ENCODE measurements at places on chromosomes 7 and 10.

DNA sequence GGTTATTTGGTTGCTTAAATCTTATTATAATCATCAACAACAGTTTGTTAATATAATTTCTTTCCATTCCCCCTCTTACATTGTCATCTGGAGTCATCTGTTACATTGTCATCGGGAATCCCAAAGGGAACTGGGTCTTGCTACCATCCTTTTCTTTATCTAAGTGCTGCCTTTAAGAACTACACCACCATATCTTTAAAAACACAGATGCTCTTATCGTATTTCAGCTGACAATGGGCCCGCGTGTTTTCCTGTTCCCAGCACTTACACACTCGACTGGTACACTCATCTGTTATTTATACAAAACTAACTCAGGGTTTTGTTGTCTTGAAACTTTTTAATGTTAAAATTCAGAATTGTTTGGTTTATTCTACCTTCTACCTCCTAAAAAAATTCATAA is 256.2 kb upstream of the MGMT start:
- no peak for DNase-seq

- no peak for DNase-seq
Measured at GRCh38 chr10:31578181-31578852, 259.3 kb downstream of the ZEB1 start.

DNA sequence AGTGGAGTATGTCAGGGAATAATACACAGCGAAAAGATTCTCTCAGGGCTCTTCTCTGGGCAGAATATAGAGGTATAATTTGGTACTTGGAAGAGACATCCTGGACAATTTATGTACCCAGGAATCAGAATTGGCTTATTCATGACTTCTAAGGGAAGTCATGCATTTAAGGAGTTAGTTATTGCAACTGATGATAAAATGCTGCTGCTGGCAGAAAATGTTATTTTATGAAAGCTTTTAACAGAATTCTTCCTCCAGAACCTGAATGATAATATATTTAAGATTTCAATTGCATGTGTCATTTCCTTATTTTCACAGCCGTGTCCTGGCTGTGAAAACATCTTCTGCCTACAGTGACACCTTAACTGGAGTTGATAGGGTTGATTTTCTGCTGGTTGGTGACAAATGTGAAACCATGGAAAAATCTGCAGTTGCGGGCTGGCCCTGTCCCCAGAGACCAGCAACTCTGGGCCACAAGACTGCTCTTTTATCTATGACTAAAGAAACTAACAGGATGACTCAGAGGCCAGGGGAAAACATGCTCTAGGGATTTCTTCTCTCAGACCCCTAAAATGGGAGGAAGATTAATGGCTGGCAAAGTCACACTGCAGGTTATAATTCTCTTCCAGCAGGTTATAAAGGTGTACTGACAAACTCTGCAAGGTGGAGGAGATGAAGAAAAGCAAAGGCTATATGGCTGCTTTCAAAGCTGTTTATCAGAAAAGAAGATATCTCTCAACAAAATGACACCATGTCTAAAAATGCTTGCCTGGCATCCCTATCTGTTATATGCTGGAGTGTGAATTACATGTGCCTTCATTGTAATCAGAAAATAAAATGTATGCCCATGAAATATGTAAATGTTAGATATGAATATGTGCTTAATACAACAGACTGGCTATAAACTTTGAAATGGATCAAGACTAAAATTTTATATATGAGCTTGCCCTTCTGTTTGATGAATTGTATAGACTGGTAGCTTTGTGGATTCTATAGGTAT is 12.1 kb upstream of the TRUB1 start:
- DNase-seq = no peak

DNA sequence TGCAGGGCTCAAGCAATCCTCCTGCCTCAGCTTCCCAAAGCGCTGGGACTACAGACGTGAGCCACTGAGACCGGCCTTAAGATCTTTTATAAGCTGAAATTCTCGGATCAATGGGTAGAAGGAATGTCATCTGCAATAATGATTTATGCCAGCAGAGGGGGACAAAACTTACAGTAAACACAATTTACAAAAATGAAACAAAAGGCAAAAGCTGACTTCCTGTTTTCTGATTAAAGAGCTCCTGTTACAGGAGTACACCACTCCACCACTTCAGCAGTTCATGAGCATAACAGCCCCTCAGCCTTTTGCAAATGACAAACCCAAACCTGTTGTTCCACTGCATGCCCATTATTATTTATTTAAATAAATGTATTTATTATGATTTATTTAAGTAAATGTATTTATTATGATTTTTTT is 88.5 kb upstream of the ATP6V0A4 start:
- peak; percentile 72 for DNase-seq

- no peak for DNase-seq
Measured at GRCh38 chr7:98515201-98515600, 101.9 kb upstream of the NPTX2 start.

GRCh38 chr7:70717553-70718329 is 414.2 kb upstream of the GALNT17 start:
- no peak for DNase-seq

GRCh38 chr10:119346095-119346832 is 138.9 kb downstream of the GRK5 start:
- DNase-seq = no peak

GRCh38 chr7:158973440-158973839 is 117.1 kb downstream of the DYNC2I1 start:
- DNase-seq = no peak

DNA sequence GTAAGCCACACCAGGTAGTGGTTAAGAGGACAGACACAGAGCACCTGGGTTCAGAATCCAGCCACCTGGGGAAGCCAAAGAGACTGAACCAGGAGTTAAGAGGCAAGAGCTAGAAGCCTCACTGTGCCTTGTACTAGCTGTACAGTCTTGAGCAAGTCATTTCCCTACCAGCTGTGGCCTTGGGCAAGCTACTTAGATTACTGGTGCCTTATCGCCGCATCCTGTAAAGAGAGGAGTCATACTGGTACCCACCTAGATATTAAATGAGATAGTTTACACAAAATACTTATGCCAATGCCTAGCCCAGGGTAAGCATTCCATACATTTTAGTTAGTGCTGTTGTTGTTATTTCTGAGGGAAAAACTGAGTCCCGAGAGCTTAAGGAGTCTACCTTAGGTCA is 47.7 kb downstream of the HABP2 start:
- DNase-seq = no peak

- DNase-seq = no peak
Measured at GRCh38 chr7:8338206-8338605, 76.2 kb upstream of the ICA1 start.

Data from glomerular endothelial cell (primary cell).